ENCODE measurements at places on chromosomes 2 and 18. TPM values are rescaled to one million over a fixed set of nuclear protein-coding genes. Genes with fewer than 3 reads are reported as not detected.

The PIEZO2 gene
- 270 TPM for total RNA-seq

The MAP3K19 gene
- total RNA-seq = not detected

The PTPN4 gene
- 42.7 TPM for total RNA-seq

The PCARE gene
- total RNA-seq = not detected

The PLCD4 gene
- 0.32 TPM for total RNA-seq

The EHBP1 gene
- total RNA-seq = 20.7 TPM

The RNU2-63P gene
- total RNA-seq = 14.6 TPM

The STAT4 gene
- under 0.01 TPM for total RNA-seq

The MYL12A gene
- total RNA-seq = 1,357 TPM

The SERPINB13 gene
- not detected for total RNA-seq

The DCDC2C gene
- not detected for total RNA-seq

The DPP10 gene
- total RNA-seq = not detected

The GPR45 gene
- total RNA-seq = not detected

The UGT1A6 gene
- total RNA-seq = not detected

The TTR gene
- not detected for total RNA-seq

The EVA1A gene
- total RNA-seq = 74.0 TPM

The SELENOI gene
- 24.4 TPM for total RNA-seq

Data from bladder microvascular endothelial cell (primary cell).